ENCODE measurements at places on chromosomes 12 and 14.

DNA sequence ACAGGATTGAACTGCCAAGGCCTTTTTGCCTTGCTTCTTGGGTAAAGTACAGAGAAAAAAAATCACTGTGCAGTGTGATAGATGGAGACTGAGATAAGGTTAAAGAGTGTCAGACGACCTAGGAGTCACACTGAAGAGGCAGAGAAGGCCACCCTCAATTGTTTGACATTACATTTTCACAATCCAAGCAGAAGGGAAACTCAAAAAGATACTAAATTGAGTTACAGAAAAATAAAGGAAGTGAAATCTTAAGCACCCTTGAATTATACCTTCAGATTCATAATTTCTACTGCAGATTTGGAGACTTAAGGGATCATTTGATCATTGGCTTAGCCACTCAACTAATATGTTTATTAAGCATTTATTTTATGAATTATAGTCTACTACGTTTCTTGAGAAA, 97.1 kb downstream of the MYF5 start:
- DNase-seq: no peak

DNA sequence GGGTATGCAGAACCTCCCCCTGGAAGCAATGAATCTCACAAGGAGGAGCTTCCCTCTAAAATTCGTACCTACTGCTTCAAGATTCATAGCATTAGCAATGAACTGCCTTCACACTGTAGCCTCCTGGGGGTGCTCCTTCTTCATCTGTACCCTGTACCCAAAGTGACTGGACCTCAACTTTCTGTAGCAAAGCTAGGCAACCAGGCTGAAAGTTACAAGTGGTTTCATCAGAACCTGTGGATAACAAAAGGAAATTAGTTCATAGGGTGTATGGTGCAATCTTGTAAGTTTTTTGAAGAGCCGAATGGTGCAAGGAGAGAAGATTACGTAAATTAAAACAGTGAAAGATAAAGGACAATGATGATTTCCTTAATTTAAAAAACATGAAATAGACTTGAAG, 1541.7 kb upstream of the FLRT2 start:
- DNase-seq: peak; percentile 71

- DNase-seq: no peak
These were observed 50.3 kb downstream of the MAP1LC3B2 start for GRCh38 chr12:116609319-116610114.

GRCh38 chr12:9049520-9050133, 60.3 kb downstream of the KLRG1 start:
- peak; percentile 34 for DNase-seq

DNA sequence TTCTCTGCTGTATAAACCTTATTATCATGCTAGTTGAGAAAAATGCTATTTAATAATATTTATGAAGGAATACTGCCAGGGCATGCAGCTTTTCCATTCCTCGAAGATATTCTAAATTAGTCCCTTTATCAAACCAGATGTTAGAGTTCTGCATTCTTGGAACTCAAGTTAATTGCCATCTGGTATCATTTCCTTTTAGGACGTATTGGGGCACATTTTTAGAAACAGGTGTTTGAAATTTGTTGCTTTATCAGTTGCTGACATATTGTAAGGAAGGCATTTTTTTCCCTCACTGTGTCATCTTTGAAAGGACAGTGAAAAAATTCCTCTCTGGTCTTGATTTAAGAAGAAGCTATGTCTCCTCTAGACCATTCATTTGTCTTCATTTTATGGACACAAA, 471.2 kb upstream of the PRICKLE1 start:
- DNase-seq: no peak

GRCh38 chr14:68127166-68127565, 307.6 kb downstream of the RAD51B start:
- no peak for DNase-seq

- peak; percentile 80 for DNase-seq
These were observed 8.8 kb downstream of the RASSF3 start for GRCh38 chr12:64618953-64619590.

- DNase-seq: no peak
These were observed 48.0 kb downstream of the WNK1 start for GRCh38 chr12:800401-800800.

GRCh38 chr12:67792185-67792584, 143.6 kb downstream of the DYRK2 start:
- no peak for DNase-seq

DNA sequence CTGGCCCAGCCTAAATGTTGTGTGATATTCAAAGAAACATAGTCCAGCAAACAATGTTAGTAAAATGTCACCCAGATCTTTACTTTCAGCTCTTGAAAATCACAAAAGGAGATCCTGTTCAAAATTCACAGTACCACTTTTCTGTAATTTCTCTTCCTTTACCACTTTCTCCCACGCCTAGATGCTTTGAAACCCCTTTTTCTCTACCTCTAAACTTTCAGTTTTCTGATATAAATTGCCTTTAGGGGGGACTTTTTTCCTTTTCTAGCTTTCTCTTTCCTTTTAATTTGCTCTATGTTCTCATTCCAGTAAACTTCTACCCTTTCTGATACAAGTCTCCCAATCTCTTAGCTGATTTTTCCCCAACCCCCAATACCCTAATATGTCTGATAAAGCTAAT, 101.8 kb downstream of the LMO3 start:
- DNase-seq: no peak

- no peak for DNase-seq
These were observed 19.6 kb downstream of the CCDC60 start for GRCh38 chr12:119354172-119354571.

DNA sequence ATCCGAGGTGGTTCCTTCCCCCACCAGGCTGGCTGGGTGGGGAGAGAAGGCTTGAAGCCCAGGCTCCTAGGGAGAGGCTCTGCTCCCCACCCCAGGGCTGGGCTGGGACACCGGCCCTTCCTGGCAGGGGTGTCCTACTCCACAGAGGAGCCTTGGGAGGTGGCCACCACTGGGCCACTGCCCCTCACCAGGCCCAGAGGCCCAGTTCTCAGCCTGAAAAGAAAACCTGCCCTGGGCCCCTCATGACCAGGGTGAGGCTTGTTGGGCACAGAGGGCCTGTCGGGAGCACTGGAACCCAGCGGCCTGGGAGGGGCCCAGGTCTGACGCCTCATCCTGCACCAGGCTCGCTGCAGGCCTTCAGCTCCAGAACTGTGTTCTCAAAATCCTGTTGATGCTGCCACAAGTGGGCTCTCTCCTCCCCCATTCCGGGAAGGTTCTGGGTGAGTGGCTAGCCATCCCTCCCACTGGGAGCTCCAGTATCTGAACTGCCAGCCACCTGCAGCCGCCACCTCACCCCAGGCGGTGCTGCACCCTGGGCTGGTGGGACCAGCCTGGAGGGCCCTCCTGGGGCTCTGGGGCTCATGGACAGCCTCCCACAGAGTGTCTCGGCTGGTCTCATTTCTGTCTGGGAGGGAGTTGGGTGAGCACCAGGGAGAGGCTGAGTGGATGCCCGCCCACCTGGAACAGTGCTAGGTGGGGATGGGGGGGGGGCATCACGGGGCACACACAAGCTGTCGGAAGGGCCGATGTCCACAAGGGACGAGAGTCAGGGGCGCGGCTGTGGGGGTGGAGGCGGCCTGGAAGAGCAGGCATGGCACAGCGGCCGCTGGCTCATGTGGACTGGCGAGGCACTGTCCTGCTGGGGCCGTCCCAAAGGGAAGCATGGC, 11.8 kb downstream of the BAG5 start:
- no peak for DNase-seq

GRCh38 chr12:2244013-2244861, 191.4 kb downstream of the CACNA1C start:
- DNase-seq: peak; percentile 93

DNA sequence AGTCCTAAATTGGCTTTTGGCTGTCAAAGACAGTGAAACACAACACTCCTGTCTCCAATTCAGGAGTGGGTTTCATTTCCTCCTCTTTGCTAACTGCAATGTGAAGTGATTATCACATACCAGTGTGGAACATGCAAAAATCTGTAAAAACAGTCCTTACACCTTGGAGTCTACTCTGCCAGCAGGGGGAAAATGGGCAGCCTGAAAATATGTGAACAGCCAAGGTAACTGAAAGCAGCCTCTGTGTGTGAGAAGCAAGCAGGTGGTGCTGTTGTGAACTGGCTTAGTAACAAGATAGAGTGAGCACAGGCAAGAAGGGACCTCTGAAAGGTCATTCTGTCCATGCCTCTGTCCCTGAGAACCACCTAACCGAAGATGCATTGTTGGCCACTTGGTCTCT, 6.0 kb downstream of the PRMT8 start:
- no peak for DNase-seq

DNA sequence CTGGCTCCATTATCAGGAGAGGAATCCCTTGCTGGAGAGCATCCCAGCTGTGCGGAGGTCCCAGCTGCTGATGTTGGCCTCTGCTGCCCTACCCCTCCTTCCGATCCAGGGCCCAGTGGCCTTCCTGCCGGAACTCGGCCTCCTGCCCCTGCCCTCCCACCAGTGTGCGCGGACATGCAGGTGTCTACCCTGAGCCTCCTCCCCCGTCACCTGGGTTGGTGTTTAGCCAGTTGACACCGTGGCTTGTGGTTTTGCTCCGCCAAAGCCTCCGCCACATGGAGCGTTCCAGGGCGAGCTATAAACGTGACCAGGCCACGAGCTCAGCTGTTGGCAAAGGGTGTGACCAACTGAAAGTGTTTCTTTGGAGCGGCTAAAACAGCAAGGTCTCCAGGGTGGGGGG, 1104.3 kb downstream of the BCL11B start:
- DNase-seq: no peak

- DNase-seq: no peak
These were observed 15.6 kb upstream of the TFCP2 start for GRCh38 chr12:51188359-51189051.

DNA sequence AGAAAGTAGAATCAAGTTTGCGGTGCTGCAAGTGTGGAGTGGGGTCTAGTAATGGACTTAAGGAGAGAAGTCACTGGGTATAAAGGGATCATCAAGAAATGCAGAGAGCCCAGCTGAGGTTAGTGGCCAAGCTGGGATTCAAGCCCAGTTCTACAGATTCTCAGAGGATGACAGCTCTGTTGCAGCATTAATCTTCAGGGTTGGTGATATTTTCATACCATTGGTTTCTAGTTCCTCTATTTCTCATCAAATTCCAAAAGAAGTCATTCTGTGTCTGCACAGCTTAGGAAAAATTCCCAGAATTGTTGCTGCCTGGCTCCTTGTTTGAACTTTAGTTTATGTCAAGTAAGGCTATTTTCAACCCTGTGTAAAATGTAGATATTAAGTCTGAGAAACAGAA, 169.5 kb upstream of the NTF3 start:
- no peak for DNase-seq

DNA sequence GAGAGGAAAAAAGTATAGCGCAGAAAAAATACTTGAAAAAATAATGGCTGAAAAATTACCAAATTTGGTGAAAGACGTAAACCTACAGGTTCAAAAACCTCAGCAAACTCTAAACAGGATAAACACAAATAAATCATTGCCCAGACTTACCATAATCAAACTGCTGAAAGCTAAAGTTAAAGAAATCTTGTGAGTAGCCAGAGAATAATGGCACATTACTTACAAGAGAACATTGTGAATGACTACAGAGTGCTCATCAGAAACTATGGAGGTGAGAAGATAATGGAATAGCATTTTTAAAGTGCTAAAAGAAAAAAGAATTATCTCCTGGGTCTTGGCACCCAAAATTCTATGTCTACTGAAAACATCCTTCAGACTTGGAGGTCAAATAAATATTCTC, 36.0 kb downstream of the ATF1 start:
- DNase-seq: peak; percentile 35

GRCh38 chr14:68232300-68233055, 412.9 kb downstream of the RAD51B start:
- peak; percentile 100 for DNase-seq

- DNase-seq: no peak
These were observed 136.8 kb upstream of the PTPRB start for GRCh38 chr12:70774055-70774454.

Measured in amniotic epithelial cell (primary cell).